Brain pericyte (primary cell): ENCODE measurements at places on chromosomes 6 and 20.
A peak's percentile ranks its signal among the peaks of the same experiment; 100 is the strongest.

GRCh38 chr20:3275064-3275935, 36.3 kb upstream of the SLC4A11 start:
- DNase-seq: no peak

GRCh38 chr6:7000825-7001777, 106.7 kb upstream of the RREB1 start:
- DNase-seq: no peak

DNA sequence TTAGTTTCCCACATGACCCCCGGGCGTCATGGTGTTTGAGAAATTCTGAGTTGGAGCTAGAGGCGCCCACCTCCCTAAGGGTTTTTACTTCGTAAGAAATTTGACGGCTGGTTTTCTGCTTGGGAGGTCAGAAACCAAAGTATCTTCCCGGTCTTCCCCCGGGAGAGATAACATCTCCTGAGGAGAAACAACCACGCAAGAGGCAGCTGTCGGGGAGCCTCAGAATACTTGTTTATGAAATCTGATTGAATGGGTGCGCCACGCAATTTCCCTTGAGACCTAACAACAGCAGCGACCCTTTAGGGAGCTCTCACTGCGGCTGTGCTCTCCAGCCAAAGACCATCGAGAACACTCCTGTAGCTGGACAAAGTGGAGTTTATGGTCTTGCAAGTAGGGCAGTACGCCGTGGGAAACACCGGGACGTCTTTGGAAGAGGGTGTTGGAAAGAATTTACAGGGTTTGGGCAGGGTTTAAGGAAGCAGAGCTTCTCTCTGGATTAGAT, 608 bp upstream of the EIF2S2 start:
- DNase-seq: peak; percentile 16

DNA sequence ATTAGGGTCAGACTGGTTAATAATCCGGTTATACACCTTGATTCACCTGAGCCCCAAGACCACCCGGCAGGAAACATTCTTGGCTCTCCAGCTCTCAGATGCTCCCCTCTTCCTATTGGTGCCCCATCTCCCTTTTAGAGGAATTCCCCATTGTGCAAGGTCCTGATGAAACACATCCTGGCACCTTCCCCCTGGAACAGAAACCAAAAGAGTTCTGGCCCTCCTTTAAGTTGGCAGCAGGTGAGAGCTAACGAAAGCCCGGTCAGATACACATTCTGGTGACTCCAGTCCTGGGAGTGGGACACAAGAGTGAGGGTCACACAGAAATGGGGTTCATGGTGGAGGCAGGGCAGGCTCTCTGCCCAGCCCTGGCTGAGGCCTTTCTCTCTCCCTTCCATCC, 32.2 kb downstream of the RSPO4 start:
- DNase-seq: no peak

GRCh38 chr6:111326563-111326962, 156.5 kb downstream of the REV3L start:
- no peak for DNase-seq

DNA sequence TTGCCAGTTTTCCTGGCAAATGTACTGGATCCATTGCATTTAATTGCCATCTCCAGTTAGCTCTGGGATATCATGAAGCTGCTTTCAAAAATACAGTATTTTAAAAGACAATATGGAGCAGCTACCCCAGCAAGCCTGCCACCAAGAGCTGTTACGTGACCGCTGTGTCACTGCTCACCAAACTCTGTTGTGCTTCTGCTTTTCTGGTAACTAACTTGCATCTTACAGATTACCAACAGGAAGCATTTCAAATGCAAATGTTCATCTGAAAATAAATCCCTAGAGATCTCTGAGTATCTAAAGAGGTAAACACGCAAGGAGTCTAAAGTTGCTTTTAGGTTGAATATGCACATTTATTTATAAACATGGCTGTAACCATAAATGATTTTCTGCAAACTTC, 1008.3 kb downstream of the KIF16B start:
- DNase-seq: no peak

- no peak for DNase-seq
Measured at GRCh38 chr20:59987135-59987534, 28.9 kb downstream of the CDH26 start.

DNA sequence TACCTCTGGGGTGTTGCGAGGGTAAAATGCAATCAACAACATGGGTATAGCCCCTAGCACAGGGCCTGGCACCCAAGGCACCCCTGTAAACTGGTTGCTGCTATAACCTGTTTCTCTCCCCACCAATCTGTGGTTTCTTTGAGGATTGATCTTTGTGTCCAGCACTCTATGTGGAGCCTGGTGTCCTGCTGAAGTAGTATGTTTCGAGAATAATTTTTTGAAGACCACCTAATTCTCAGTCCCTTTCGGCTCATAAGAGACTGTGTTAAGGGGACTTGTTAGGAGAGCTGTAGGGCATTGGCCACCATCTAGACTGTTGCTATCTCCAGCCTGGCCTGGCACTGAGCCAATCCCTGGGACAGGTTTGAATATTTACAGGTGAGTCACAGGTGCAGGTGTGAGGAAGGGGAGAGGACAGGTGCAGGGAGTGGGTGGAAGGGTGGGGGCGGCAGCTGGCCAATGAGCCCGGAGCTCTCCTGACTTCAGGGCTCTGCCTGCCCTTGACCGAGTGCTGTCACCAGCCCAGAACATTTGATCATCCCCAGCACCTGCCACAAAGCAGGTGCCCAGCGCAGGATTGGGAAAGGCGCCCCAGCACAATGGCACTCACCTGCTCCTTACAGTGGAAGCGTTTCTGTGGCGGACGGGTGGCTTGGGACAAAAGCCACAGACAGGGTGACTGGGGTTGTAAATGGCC, 8.1 kb upstream of the C20orf144 start:
- DNase-seq: no peak
